ENCODE measurements at places on chromosomes 7 and 10. TPM values are rescaled to one million over a fixed set of nuclear protein-coding genes. Genes with fewer than 3 reads are reported as not detected.

The NPY4R gene
- polyA plus RNA-seq = not detected

The TMEM26 gene
- 0.51 TPM for polyA plus RNA-seq

DNA sequence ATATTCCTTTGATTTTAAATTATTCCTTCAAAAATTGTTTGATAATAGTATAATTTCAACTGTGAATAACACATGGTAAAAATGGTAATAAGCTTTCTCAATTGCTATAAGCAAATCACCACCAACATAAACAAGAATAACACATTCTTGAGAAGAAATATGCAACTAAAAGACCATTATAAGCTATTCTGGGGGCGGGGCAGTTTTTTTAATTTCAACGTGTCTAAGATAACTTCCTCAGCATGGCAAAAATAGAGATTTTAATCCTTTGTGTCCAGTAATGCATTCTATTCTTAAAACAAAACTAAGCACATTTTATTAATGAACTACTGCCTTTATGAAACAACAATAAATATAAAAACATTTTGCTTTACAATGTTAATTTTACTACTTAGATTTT lies 1.5 kb downstream of the DNAJC12 start:
- no peak for DNase-seq

DNA sequence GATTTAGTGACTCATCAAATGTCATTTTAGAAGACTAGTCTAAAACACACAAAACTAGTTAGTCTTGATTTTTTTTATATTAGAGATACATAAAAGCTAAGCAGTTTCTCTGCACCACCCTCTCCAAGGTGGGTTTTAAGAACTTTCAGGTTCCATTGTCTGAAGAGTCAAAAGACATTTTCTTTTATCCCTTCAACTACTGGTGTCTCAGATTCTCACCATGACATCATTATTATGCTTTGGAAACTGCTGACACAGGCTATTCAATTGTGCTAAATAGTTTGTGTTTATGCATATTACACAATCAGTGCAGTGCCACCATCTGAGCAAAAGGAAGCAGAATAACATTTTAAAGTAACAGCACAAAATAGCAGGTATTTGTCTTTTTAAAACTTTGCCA lies 52.2 kb downstream of the IGF2BP3 start:
- no peak for DNase-seq

GRCh38 chr10:7417103-7417623 lies 6.3 kb upstream of the SFMBT2 start:
- no peak for DNase-seq
